Activated T-cell treated with anti-CD3 and anti-CD28 coated beads, Interleukin-2, amount 50 U/mL, for 1 hour (primary cell): ENCODE measurements at places on chromosomes 16 and 17.

- DNase-seq: no peak
Measured at GRCh38 chr17:42122371-42123303, at the start of gene HSPB9. HSPB9 (plus strand) TSS chr17:42122804; CDS start chr17:42122851, 47 bp downstream.

- DNase-seq: no peak
Measured at GRCh38 chr16:13414154-13414553, 505.8 kb upstream of the ERCC4 start.

DNA sequence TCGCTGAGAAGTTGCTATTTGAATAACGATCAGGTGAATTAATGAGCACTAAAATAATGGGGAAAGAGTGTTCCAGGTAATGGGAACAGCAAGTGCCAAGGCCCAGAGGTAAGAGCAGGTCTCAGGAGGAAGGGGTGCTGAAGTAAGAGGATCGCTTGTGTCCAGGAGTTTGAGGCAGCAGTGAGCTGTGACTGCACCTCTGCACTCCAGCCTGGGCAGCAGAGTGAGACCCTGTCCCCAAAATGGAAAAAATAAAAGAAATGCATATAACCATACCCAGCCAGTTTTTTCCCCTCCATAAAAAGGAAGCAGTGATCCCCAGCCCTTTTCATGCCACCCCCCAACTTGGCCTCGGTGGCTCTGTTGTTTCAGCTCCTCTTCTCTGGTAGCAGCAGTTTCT lies 16.8 kb upstream of the HAS3 start:
- no peak for DNase-seq

- DNase-seq: no peak
Measured at GRCh38 chr17:12089809-12090384, 69.2 kb downstream of the MAP2K4 start.

GRCh38 chr16:17245776-17246175 lies 225.0 kb downstream of the XYLT1 start:
- DNase-seq: no peak

- DNase-seq: peak; percentile 82
Measured at GRCh38 chr17:28494445-28495188, 11.5 kb upstream of the FOXN1 start.

GRCh38 chr16:74480150-74481029 lies 59.1 kb upstream of the CLEC18B start:
- no peak for DNase-seq
